ENCODE measurements at places on chromosomes 3 and 15.

DNA sequence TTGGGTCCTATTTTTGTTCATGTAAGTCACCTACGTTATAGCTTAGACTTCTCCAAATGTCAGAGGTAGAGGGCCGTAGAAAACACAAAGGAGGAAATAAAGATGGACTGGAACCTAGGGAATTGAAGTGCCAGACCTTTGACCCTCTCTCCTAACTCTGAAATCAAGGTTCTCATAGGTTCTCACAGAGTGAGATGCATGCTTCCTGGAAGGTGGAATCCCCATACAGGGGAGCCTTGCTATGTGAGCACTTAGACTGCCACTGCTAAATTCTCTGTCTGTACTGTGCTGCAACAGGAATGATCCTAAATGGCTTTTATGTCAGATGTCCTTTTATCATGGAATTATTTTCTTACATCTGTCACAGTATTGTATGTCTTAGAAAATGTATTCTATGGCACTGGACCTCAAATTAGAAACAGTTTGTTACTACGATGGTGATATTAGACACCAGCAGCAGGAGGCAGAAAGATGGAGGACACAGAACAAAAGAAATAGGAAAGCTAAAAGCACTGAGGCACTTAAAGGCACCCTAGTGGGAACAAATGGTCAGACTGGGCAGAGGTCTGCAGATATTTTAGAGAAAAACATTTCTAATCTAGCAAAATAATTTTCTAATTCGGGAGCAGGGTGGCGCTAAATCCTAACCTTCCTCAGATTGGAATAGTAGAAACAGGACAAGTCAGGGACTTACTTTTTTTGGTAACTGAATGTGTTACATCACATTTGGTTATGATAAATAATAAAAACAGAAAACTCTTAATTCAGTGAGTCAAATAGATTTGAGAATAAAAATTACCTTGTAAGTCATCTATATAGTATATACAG lies 60.2 kb upstream of the CDAN1 start:
- no peak for DNase-seq

- DNase-seq, result no peak
Observed at GRCh38 chr3:28244491-28244890, 3.1 kb downstream of the CMC1 start.

DNA sequence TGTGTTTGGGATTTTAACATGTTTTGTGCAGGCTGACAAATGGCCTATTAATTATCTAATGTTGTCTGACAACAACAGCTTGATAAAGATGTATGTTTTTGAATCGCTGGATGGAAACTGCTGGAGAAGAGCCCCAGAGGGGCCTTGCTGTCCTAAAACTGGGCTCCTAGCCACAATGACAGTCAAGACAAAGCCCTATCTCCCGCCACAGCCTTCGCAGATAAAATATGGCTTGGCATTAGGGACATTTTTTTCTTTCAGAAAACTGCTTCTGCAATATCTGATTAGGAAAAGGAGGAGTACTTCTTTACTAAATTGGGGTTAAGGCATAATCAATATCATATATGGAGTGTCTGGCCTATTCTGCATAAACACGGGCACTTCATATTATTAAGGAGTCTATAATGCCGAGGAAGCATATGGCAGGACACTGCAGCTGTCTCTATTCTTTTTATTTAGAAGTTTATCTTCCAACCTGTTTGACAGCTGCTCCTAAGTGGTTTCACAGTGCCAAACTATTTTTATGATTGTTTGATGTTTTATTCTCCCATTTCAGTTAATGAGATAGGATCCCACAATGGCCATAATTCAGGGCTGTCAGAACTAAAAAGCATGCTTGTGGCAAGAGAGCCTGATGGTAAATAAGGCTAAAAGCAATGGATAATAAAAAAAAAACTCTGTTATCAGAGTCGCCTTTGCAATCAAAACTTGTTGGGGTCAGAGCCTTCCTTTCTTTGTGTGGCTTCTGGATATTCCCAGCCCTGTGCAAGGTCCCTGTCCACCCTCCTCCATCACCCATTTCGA lies 210.1 kb downstream of the MECOM start:
- no peak for DNase-seq

- DNase-seq, result no peak
Observed at GRCh38 chr15:89899951-89900567, 6.3 kb upstream of the AP3S2 start.

GRCh38 chr3:127823426-127823857 lies 1.1 kb upstream of the MGLL start:
- DNase-seq, result no peak

DNA sequence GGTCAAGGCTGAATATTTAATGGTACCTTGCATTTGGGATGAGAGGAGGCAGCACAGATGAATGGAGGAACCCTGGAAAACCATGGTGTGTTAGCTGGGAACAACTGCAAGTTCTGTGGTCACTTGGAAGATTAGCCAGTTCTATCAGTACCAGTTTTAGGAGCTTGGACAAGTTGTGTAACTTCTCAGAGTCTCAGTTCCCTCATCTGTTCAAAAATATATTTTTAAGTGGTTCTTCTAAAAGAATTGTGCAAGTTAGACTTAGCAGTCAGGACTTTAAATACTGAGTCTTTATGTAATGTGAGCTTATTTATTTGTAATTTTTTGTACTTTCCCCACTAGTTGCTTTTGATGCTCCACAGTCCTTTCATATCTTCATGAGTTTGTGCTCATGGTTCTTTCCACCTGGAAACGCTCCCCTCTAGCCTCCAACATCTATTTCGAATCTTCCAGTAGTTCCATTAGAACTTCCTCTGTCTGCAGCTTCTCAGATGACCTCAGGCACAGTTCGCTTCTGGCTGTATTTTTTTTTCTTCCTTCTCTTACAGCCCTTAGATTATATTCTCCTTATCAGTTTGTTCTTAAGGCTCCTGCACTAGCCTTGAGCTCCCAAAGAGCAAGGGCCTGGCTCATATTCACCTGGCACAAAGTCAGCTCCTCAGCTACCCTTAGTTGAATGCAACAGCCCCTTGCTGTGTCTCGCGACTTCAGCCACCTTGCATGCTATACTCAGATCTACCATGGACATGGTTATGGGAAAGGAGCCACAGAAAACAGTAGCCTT lies 27.1 kb downstream of the ITPR1 start:
- DNase-seq, result no peak

GRCh38 chr3:129144786-129145185 lies 16.1 kb downstream of the ISY1 start:
- DNase-seq, result no peak

DNA sequence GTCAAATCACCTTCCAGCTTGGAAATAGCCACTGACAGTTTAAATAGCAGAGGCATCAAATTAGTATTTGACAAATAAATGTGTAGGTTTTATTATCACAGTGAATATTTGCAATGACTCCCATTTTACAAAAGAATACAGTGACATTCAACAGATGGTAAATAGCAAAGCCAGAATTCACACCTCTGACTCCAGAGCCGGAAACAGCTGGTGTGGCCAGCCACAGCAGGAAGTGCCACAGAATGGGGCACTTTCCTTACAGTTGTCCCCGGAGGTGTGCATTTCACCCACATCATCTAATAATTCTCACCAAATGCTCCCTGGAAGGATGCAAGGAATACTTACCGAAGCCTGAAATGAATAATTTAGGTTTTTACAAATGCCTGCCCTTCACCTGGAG lies 295.7 kb upstream of the WNT5A start:
- no peak for DNase-seq

- no peak for DNase-seq
Observed at GRCh38 chr15:92430069-92430440, 36.4 kb downstream of the ST8SIA2 start.

GRCh38 chr3:155554777-155555451 lies 190.0 kb downstream of the PLCH1 start:
- no peak for DNase-seq

- no peak for DNase-seq
Observed at GRCh38 chr15:29124581-29125381, 144.8 kb downstream of the NSMCE3 start.

GRCh38 chr3:183298701-183299153 lies 45.7 kb downstream of the B3GNT5 start:
- DNase-seq, result no peak

- no peak for DNase-seq
Observed at GRCh38 chr3:124032311-124032880, 40.5 kb upstream of the ROPN1 start.

- no peak for DNase-seq
Observed at GRCh38 chr3:25916321-25916720, 126.4 kb downstream of the OXSM start.

- no peak for DNase-seq
Observed at GRCh38 chr3:87468938-87469337, 192.6 kb upstream of the POU1F1 start.

DNA sequence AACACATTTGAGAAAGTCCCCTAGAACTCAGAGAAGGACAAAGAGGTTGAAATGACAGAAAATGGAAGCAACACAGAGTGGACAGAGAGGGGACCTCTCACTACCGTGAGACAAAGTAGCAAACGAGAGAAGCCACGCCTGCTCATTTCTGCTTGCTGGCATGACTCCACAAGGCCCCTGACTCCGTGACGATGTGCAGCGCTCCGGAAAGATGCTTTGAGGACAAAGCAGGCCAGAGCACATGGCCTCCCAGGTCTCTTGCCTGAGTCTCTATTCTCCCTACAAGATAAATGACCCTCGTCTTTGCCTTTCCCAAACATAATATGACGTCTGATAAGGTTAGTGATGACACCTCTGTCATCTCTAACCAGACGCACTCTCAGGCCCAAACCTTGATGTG lies 63.8 kb upstream of the CTSH start:
- no peak for DNase-seq

- no peak for DNase-seq
Observed at GRCh38 chr15:95259965-95260364, 1028.6 kb downstream of the MCTP2 start.

GRCh38 chr3:14564741-14565140 lies 24.6 kb upstream of the GRIP2 start:
- DNase-seq, result no peak

DNA sequence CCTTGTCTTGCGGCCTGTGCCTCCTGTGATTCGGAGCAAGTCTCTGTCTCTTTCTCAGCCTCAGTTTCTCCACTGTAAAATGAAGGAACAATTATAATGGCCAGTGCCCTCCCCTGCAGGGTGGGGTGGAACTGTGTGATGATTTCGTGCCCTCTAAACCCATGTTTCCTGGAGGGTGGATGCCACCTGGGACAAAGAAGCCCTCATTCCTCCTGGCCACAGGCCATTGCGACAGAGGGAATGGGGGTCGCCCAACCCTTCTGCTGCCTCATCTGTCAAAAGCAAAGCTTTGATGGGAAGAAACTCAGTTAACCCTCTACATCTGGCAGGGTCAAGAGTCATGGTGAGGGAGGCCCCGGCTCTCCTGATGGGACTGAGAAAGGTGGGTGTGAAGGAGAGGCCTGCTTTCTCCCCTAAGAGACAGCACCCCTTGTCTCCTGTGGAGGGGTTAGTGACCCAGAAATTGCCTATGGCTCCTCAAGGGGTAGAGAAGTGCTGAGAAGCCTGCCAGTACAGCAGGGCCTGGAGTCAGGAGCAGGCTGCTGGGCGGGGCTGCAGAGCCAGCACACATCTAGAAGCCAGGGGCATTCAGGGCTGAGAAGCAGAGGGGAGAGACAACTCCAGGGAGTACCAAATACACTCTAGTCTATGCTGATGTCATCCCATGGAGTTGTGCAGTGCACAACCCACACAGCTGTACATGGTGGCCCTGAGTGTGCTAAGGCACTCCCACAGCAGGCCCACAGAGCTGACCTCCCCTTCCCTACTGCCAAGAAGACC lies 61.0 kb downstream of the PLXNA1 start:
- no peak for DNase-seq

DNA sequence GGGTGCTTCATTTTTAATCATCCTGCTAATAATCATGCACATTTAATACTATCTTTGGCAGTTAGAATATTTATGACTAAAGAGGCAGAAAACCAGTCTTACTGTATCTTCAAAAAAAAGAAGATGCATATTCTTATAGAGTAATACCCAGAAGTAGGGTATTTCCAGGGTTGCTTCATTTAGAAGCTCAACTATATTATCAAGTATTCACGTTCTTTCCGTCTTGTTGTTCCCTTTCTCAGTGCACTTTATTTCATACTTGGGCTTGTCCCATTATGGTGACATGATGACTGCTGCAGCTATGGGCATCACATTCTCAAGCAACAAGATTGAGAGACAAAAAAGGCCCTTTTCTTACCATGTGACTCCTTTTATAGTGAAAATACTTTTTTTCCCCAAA lies 96.8 kb upstream of the ASB14 start:
- DNase-seq, result no peak

DNA sequence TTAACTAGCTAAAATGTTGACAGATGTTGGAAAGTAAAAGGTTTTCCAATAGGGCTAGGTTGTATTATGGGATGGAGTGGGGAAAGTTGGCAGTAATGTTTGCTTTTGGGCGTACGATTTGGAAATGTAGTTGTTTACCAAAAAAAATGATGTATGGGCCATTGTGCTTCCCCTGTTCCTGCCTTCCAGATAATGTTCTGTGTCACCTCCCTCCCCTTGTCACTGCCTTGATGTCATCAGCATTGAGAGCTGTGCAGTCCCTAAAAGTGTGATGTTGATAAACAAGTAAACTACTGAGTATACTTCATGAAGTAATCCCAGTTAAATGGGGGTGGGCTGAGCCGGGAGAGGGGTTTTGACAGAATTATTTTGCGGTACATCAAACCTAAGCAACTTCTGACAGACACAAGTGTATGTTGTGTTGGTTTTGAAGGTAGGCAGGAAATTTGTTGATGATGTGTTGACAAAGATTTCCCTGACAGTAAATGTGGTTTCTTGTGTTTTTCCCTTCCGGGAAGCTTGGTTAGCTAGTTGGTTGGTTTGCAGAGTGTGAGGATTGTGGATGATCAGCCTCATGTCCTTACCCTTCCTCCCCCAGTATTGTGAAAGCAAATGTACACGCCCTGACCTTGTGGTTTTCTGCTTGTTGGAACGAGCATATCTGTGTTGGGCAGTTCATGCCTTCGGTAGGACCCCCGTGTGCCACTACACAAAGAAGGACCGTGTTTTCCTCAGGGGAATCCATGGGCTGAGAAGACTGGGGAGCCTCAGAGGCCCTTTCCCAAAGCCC lies 87.3 kb downstream of the PGPEP1L start:
- DNase-seq, result no peak

- DNase-seq, result no peak
Observed at GRCh38 chr15:40633178-40633577, 39.1 kb downstream of the KNL1 start.

DNA sequence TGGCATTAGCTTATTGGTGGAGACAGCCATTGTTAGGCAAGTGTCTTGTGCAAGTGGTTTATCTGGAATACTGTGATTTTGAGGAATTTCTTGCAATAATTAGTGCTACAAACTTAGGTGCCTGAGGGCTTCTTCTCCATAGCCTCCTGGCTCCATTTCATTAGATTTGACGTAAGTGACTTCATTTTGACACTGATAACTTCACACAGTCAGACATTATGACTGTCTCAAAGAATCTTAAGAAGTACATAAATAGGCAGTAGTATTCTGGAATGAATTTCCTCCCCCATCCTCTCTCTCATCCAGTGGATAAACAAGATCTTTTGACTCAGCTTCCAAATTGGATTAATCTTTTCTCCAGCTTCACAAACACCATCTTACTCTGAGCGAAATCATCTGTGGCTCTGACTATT lies 19.0 kb downstream of the ARL14 start:
- no peak for DNase-seq

DNA sequence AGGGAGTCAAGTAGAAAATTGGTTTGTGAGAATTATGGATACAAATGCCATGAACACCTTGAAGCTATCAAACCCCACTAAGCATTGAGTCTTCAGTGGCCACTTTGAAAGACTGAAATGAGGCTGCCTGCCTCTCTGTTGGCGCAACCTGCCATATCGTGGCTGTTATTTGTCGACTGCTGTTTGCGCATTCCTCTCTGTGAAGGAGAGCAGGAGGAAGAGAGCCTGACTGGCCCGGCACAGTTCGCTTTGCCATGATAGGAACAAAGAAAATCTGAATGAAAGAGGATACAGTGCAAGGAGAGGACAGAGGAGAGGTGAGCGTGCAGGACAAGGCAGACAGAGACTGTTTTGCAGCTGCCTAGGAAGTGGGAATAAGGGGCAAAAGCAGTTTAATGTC lies 289.4 kb downstream of the RYR3 start:
- DNase-seq, result no peak

Measured in GM19239 (cell line).